Stimulated activated CD4-positive, alpha-beta T cell treated with anti-CD3 and anti-CD28 coated beads, Interleukin-4, amount 100 ng/mL, for 24 hours (primary cell): ENCODE measurements at places on chromosomes 5 and 9.

- DNase-seq = no peak
These were observed 1025.1 kb upstream of the C9orf72 start for GRCh38 chr9:28598408-28598807.

- no peak for DNase-seq
These were observed 88.2 kb downstream of the PALM2AKAP2 start for GRCh38 chr9:109868207-109868606.

GRCh38 chr5:67969631-67970030 lies 245.9 kb upstream of the PIK3R1 start:
- no peak for DNase-seq

DNA sequence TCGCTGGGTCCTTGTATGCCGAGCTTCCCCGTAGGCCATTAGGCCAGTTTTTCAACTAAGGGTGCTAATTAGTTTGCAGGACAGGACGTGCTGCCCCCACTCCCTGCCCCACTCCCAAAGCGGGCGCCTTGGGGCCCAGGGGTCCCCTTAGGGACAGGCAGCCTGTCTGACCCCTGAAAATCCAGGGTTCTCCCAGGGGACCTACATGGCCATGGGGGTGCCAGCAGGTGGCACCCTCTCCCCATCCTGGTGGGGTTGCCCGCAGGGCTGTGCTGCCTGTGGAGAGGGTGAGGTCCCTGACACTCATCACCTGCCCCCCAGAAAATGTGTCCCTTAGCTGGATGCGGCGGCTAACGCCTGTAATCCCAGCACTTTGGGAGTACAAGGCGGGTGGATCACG lies 8.5 kb upstream of the CCDC187 start:
- DNase-seq = peak; percentile 41

DNA sequence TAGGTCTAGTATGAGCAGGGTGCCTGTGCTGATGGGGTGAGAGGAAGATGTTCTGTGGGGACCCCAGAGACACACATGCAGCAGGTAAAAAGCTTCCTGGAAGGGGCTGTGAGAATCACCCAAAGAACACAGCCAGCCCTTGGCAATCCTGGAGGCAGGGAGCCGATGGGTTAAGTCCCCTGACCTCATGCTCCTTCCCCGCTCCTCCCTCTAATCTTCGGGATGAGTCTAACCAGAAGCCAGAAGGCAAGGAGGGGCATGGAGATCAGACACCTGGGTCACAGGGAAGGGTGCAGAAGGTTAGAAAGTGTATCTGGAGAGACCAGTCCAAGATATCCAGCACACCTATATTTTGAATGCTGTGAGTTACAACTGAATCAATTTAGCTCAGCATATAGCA lies 274.1 kb upstream of the PAPPA start:
- no peak for DNase-seq

DNA sequence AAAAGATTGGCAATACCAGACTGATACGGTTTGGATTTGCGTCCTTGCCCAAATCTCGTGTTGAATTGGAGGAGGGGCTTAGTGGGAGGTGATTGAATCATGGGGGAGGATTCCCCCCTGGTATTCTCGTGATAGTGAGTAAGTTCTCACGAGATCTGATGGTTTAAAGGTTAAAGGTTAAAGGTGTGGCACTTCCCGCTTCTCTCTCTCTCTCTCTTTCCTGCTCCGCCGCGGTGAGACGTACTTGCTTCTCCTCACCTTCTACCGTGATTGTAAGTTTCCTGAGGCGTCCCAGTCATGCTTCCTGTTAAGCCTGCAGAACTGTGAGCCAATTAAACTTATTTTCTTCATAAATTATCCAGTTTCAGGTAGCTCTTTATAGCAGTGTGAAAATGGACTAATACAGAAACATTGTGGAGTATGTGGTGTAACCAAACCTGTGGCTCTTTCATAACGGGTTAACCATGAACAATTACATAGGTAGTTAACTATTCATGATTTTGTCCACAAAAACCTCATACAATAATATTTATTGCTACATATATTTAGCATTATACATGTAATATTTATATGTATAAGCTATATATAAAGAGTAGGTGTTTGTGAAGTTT lies 107.5 kb downstream of the ANXA1 start:
- no peak for DNase-seq

DNA sequence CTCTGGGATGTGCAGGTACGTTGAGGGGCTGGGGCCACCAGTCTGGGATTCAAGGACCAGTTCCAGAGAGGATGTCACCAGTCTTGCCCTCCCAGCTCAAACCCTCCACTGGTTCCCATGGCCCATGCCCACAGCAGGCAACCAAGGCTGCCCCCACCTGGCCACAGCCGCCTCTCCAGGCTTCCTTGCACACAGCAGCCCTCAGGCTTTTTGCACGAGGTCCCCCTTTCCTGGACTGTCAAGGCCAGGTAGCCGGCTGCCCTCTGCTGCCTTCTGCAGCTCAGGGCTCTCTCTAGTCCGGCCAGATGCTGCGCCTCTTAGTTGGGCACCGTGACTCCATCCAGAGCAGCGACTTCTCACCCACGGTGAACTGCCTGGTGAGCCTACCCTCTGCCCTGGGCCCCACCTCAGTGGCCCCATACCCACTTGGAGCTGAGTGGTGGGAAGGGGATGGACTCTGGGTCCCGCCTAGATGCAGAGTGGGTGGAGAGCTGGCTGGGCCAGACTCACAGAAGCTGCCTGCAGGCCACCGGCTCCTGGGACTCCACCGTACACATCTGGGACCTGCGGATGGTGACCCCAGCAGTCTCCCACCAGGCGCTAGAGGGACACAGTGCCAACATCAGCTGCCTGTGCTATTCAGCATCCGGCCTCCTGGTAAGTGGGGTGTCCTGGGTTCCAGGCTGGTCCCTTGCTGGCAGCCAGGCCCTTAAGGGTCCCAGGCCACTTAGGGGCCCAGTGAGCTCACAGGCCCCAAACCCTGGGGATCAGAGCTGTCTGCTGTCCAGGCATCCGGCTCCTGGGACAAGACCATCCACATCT lies 2.9 kb downstream of the WDR38 start:
- no peak for DNase-seq

GRCh38 chr5:20360263-20360662 lies 372.3 kb upstream of the CDH18 start:
- no peak for DNase-seq

GRCh38 chr5:78273436-78273835 lies 21.1 kb downstream of the AP3B1 start:
- no peak for DNase-seq

DNA sequence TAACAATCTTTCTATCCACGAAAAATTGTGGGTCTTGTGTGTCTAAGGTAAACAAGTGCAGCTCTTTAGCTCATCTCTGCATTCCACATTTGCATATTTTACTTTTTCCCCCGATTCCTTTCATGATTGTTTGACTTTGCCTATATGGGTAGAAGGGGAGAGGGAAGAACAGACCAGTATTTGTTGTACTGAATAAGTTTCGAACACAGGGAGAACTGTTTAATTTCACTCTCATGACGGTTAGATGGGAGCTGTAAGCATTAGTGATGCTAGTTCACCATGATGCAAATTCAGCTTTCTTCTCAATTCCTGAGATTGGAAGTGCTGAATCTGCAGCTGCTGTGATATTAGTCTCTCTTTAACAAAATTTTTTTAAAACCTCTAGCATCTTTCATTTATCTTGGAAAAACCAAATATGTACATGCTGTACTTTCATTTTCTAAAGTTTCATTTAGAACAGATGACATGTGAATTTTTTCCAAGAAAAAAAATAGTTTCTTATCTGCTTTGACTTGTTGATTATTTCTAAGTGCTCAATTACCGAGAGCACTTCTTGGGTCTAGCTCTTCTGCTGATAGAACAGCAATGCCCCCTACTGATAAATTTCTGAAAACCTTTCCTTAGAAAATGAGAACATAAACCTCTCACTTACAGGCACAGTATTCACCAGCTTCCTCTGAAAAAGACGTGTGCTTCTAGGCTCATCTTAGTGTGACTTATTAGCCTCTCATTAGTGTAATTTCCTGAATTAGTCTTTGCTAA lies 149.5 kb downstream of the BAAT start:
- no peak for DNase-seq

DNA sequence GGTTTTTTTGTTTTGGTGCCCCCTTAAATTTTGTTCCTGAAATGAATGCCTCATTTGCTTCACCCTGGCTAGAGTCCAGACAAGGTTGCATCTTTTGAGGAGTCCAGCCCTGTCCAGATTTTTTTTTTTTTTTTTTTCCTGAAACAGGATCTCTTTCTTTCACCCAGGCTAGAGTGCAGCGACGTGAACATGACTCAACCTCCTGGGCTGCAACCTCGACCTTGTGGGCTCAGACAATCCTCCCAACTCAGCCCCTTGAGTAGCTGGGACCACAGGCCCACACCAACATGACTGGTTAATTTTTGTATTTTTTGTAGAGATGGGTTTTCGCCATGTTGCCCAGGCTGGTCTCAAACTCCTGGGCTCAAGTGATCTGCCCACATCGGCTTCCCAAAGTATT lies 469.0 kb upstream of the BRINP1 start:
- DNase-seq = no peak

DNA sequence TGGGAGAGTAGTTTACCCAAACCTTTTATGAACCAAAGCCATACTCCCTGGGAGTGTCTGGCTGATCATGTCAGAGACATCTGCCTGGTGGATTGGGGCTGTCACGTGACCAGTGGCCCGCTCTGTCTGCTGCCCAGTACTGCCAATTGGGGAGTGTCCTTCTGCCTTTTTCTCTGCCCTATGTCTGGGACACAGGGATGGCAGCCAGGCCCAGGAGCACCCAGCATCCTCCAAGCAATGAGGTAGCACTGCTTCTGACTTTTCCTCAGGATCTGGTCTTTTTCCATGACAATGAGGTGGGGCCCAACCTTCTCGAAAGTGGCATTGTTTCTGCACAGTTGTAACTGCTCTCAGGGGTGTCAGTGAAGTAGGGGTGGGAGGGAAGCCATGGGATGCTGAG lies 21.8 kb downstream of the DAPK1 start:
- DNase-seq = no peak

DNA sequence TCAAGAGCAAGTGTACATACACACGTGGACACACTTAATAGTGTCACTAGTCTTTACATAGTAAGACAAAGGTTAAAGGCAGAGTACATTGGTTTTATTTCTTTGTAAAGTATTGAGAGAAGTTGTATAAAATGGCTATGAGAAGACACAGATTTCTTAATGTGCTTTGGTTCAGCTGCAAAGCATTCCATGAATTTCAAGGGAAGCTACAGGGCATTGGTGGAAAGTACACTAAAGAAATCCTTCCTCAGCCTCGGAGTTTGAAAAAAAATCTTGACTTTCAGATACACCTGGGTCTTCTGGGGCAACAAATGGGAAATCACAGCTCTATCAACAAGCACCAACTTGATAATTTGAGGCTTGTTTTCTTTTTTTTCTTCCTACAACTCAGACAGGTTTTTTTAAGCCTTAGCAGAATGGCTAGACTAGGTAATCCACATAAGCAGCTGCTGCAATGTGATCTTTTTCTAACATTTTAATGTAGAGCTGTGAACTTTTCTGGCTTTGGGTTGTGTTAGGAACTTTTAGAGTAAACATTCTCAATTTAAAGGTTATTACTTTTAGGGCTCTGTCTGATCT lies 140.4 kb upstream of the FST start:
- DNase-seq = no peak

- no peak for DNase-seq
These were observed 247.9 kb downstream of the TENT4A start for GRCh38 chr5:6961123-6961522.

- DNase-seq = no peak
These were observed 181.1 kb downstream of the MLLT3 start for GRCh38 chr9:20441166-20441565.

DNA sequence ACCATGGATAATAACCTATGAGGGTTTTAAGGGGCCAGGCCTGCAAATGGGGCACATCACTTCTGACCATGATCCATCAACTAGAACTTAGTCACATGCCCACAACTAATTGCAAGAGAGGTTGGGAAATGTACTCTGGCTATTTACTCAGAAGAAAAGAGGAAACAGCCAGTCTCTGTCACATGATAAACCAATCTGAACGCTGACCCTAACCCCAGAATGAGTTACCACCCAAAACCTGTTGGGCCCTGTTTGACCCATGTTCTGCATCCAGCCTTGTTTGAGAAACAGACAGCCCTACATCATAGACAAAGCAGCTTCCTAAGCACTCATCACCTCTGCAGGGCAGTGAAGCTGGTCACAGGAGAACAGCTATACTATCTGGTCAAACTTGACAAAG lies 5.8 kb downstream of the MACROH2A1 start:
- DNase-seq = no peak

DNA sequence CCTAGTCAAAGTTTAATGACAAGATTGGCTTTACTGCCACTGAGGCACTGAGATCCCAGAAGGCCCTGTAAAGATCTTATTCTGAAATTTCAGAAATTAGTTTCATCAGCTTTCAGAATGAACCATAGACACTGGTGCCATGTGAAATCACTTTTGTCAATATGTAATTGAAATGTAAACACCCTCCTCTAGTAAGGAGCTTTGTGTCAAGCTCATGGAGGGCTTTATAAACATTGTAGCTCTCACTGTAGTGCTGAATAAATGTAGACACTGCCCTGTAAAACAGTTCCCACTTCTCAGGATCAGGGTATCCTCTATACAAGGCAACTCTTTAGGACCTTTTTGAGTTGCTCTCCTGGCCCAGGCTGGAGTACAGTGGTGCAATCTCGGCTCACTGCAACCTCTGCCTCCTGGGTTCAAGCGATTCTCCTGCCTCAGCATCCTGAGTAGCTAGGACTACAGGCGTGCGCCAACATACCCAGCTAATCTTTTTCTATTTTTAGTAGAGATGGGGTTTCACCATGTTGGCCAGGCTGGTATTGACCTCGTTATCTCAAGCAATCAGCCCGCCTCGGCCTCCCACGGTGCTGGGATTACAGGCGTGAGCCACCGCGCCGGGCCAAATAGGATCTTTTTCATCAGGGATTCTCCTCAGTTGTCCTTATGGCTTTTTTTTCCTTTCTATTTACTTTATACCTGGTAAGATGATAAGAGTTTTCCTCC lies 1823.9 kb upstream of the CDH9 start:
- DNase-seq = no peak

GRCh38 chr5:10031817-10032216 lies 217.9 kb downstream of the ATPSCKMT start:
- no peak for DNase-seq

DNA sequence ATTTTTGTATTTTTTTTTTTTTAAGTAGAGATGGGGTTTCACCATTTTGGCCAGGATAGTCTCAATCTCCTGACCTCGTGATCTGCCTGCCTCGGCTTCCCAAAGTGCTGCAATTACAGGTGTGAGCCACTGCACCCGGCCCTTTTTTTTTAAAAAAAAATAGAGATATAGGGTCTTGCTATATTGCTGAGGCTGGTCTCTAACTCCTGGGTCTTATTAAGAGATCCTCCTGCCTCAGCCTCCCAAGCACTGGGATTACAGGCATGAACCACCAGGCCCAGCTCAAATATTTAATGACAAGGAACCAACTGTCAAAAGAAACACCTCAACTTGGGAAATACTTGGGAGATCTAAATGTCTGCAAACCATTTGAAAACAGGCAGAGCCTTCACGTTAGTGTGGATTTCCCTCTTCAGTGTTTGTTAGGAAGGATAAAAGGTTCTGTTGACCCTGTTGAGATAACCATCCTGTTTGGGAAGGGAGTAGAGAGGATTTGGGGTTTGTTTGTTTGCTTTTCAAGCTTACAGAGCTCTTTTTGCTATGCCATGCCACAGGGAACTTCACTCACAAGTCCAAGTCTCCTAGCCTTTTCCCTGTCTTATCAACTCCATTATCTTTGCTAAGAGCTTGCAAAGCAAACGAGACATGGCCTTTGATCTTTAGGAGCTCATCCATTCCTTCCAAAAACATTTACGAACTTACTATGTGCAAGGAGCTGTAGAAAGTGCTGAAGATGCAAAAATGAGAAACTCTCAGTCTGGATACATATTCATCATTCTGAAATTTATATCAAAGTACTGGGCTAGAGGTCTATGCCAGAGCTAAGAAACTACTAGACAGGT lies 7.5 kb downstream of the FAXDC2 start:
- no peak for DNase-seq
